ENCODE measurements at places on chromosomes 7 and 10.

DNA sequence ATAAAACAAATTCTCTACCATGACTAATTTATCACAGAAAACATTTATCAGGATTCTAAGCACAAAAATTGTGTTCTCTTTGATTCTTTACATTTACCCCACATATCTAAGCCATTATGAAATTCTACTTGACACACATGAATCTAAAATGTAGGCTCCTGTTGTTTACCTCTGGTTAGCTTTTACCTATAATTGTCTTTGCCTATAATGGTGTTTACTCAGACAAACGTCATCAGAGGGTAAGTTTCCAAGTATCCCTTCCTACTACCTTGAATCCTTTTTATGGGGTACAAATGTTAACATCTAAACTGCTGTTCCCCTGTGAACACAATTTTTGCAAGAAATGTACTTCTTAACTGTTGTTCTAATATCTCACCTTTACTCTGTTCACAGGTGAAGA lies 63.5 kb downstream of the MINDY3 start:
- no peak for DNase-seq

- DNase-seq: no peak
These were observed 2.9 kb downstream of the MIOS start for GRCh38 chr7:7569615-7570014.

GRCh38 chr10:17557459-17557858 lies 59.7 kb downstream of the HACD1 start:
- no peak for DNase-seq

GRCh38 chr7:150791304-150791703 lies 8.9 kb downstream of the TMEM176B start:
- DNase-seq: no peak

GRCh38 chr10:97150616-97151015 lies 35.1 kb downstream of the SLIT1 start:
- no peak for DNase-seq

GRCh38 chr10:94036766-94037033 lies 43.0 kb downstream of the PLCE1 start:
- DNase-seq: no peak

DNA sequence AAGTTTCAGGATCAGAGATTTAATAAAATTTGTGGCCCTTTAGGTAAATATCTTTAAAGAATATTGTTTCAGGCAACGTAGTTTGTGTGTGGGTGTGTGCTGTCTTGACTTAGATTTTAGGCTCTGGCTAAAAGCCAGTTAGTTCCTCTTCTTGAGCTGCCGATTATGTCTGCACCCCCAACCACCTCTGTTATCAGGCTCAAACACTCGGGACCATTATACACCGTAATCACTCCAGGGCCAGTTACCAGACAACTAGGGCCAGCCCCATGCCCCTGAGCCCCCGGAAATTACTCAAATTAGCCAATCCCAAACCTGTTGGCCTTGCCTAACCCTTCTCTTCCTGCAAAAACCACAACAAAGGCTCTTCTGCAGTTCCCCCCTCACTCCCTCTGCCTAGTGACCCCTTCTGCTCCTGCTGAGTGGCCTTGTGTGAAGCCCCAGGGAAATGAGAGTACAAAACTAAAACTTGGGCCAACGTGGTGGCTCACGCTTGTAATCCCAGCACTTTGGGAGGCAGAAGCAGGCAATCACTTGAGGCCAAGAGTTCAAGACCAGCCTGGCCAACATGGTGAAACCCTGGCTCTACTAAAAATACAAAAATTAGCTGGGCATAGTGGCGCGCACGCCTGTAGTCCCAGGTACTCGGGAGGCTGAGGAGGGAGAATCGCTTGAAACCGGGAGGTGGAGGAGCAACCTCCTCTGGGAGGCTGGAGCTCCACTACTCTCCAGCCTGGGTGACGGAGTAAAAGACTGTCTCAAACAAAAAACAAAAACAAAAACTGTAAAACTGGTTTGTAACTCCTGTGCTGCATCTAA lies 9.2 kb upstream of the HNRNPF start:
- peak; percentile 100 for DNase-seq

DNA sequence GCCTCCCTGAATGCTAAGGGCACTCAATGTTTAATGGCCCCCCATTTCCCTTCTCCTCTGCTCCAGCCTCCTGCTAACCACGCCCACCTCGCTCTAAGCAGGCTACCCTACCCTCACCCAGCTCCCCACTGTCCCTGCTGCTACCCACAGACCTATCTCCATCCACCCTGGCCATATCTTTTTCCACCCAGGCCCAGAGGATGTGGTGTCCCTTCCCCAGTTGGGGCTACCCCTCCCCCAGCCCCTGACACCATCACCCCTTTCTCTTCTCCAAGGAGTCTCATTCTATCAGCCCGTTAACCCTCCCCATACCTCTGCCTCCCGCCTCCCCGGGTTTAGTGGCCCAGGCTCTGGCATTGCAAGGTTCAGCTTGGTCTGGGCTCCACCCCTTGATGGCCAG lies 28.9 kb upstream of the PPIF start:
- DNase-seq: peak; percentile 81

- no peak for DNase-seq
These were observed 31.7 kb downstream of the CAMK2B start for GRCh38 chr7:44293561-44294324.

GRCh38 chr10:29969255-29970011 lies 90.0 kb downstream of the JCAD start:
- DNase-seq: no peak

- DNase-seq: no peak
These were observed 411.0 kb upstream of the PCDH15 start for GRCh38 chr10:55212051-55212450.

- peak; percentile 16 for DNase-seq
These were observed 8.1 kb upstream of the FAM107B start for GRCh38 chr10:14782691-14783363.

DNA sequence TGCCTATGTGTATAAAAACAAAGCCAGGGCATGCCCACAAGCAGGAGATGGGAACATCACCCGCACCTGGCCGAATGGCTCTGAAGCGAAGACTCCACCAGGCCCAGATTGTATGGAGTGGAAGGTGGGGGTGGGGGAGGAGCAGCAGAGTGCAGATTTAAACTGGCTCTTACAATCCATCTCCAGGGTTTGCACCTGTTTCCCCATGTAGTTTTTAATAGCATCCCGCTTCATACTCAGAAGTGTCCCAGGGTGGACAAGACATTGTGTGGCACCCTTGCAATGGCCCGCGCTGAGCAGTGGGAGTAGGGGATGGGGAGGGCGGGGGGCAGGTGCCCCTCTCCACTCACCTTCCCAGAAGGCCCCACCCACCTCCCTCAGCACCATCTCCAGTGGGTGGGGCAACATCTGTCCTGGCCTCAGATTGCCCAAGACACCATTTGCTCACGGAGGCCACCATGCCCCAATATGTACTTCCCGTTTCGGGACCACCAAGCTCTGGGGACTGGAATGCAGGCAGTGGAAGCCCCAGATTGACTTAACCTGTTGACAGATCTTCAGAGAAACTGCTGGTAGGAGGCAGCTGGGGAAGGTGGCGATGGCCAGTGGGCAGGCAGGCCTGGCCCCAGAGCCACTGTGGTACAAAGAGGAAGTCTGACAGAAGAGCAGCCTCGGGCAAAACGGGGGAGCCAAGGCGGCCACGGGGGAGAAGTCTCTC lies 23.0 kb downstream of the VSIR start:
- DNase-seq: no peak

DNA sequence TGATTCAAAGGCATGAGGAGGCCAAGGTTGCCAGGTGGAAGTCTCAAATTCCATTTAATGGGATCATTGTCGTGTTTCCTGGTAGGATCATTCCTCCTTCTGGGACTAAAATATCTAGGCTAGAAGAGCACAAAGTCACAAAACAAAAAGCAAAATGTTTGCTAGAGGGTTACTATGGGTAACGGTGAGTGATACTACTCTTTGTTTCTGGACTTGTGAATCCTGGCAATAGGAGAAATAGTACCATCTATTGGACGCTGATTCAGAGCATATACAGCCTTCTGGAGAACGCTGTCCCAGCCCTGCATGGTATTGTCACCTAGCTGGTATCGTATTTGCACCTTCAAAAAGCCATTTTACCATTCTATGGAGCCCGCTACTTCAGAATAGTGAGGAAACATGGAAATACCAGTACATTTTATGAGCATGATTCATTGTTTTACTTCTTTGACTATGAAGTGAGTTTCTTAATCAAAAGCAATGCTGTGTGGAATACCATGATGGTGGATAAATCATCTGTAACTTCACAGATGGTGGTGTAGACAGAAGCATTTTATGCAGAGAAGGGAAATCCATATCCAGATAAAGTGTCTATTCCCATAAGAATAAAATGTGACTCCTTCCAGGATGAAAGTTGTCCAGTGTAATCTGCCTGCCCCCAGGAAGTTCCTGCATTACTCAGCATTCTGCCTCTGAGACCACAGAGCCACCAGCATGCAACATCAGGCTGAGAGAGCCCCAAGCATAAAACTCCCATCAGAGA lies 361.0 kb downstream of the ETV1 start:
- no peak for DNase-seq

DNA sequence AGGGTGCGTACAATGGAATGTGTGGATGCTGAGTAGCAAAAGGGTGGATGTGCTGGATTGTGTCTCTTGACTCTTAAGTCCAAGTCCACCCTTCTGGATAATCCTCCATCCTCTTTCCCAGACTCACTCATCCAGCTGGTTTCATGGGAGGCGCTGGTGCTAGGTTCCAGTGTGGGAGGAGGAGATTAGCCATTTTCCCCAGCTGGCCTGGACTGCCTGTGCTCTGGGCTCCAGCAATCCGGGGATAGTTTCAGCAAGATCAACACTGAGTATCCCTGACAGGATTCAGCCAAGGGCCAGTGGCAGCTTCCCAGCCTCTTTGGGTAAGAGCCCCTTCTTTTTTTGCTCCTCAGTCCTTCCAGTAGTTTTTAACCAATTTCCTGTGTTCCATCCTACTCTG lies 21.6 kb upstream of the TRIL start:
- no peak for DNase-seq

- DNase-seq: no peak
These were observed 163.3 kb upstream of the PRKCQ start for GRCh38 chr10:6743291-6743849.

DNA sequence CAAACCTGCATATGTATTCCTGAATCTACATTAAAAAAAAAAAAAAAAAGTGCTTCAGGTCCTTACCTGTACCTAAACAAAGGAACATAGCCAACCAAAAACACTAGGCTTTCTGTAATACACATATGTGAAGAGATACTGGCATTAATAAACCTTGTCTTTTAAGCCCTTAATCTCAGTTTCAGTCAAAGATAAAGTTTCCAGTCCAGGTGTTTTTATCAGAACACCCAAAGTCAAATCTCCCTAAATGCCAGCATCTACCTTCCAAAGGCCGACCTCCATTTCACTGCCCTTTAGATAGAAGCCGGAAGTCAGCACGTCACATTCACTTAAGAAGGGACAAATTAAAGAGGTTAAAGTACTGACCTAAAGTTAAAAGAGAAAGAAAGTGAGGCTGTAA lies 79.8 kb upstream of the NEBL start:
- no peak for DNase-seq

DNA sequence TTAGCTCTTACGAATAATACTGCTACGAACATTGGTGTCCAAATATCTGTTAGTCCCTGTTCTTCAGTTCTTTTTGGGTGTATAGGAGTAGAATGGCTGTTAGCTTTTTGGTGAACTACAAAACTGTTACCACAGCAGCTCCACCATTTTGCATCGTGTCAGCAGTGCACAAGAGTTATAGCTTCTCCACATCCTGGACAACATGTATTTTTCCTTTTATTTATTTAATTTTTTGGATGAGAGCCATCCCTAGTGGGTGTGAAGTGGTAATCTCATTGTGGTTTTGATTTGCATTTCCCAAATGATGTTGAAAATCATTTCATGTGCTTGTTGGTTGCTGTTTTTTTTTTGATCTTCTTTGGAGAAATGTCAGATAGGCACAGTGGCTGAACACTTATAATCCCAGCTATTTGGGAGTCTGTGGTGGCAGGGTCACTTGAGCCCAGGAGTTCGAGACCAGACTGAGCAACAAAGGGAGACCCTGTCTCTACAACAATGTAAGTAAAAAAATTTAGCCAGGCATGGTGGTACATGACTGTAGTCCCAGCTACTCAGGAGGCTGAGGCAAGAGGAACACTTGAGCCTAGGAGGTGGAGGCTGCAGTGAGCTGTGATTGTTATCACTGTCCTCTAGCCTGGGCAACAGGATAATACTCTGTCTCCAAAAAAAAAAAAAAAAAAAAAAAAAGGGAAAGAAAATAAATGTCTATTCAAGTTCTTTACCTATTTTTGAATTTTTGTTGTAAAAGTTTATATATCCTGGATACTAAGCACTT lies 31.7 kb downstream of the TRIM24 start:
- DNase-seq: no peak

DNA sequence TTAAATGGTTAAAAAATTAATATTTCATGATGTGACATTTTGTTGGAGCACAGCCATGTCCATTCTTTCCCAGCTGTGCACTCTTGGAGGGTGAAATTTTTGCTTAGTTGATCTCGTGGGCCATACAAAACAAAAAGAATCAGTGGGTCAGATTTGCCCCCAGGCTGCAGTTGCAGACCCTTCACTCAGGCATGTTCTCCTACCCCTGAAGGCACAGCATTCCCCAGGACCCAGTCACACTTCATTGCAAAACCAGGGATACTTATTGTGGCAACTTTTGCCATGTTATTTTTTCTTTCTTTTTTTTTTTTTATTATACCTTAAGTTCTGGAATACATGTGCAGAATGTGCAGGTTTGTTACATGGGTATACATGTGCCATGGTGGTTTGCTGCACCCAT lies 6.0 kb downstream of the TAS2R40 start:
- DNase-seq: no peak

DNA sequence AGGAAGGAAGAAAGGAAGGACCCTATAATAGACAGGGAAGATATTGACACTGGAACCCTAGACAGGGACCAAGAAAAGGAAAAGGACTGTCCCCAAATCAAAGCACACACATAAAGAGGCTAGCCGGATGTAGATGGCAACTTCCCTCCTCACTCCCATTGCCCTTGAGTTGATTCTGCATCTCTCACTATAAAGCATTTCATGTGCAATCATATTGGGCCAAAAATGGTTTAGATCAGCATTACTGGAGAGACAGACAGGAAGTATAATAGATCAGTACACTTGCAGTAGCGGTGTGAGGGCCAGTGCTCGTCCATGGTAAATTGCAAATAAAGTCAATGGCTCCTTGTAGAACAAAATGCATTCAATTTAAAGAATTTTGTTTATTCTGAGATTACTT lies 8.4 kb downstream of the IFIT3 start:
- no peak for DNase-seq

- no peak for DNase-seq
These were observed 4.6 kb downstream of the BRI3 start for GRCh38 chr7:98286093-98286539.

DNA sequence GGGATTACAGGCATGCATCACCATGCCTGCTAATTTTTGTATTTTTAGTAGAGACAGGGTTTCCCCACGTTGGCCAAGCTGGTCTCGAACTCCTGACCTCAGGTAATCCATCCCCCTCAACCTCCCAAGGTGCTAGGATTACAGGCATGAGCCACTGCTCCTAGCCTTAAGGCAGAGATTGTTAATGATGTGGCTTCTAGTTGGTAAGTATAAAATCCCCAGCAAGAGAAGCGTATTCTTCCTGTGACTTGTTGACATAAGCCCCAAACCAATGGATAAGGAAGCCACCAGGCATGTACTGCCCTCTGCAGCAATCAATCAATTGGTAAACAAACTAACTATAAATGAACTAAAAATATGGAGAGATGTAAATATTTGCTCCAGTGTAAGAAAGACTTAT lies 41.2 kb downstream of the REEP3 start:
- no peak for DNase-seq

Data from hematopoietic multipotent progenitor cell treated with erythropoietin and hydrocortisone succinate and interleukin-3 and kit ligand, for 8 days (in vitro differentiated cells).